T47D (cell line): ENCODE measurements at places on chromosomes 7 and 10.

- DNase-seq, result peak; percentile 11
Observed at GRCh38 chr10:96618653-96619052, 31.8 kb upstream of the TM9SF3 start.

GRCh38 chr10:44769450-44769849 lies 141.7 kb upstream of the TMEM72 start:
- no peak for DNase-seq

GRCh38 chr10:78589687-78590086 lies 479.1 kb upstream of the ZMIZ1 start:
- DNase-seq, result peak; percentile 11

DNA sequence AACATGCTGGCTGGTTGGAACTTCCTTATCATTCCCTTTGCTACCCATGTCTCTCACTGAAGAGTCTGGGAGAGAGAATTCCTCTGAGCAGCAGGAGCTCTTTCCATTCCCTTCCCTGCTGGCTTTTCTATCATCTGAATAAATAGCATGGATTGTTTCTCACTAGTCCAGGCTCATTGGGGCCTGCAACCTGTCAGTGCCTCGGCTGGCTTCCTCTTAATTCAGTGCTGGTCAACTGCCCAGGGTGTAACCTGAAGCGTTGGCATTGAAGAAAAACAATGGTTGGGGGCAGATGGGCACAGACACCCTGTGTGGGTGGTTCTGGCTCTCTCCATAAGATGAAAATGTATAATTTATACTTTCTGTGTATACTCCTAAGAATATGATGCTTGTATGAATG lies 155.6 kb downstream of the ANLN start:
- no peak for DNase-seq

DNA sequence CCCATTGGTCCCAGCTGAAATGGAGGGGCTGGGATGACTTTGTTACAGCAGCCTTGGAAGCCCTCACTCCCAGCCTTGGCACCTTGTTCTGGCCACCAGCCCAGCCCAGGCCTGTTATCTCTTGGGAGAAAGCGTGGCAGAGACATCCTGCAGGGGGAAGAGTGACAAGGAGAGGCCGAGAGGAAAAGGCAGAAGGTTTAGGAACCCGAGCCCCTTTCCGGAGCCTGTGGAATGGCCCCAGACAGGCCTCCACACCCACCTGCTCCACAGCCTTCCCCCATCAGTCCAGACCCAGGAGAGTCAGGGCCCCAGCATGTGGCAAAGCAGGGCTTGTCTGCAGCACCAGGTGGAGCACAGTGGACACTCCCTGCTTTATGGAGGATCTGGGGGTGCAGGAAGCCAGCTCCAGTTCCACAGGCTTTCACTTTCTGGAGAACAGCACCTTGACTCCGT lies 24.1 kb upstream of the TRIM8 start:
- no peak for DNase-seq
